Amniotic stem cell (primary cell): ENCODE measurements at places on chromosomes 5 and 9.
A peak's percentile ranks its signal among the peaks of the same experiment; 100 is the strongest.

- no peak for DNase-seq
Observed at GRCh38 chr9:1978941-1979340, 36.2 kb upstream of the SMARCA2 start.

- no peak for DNase-seq
Observed at GRCh38 chr5:26329562-26330189, 708.7 kb downstream of the CDH9 start.

DNA sequence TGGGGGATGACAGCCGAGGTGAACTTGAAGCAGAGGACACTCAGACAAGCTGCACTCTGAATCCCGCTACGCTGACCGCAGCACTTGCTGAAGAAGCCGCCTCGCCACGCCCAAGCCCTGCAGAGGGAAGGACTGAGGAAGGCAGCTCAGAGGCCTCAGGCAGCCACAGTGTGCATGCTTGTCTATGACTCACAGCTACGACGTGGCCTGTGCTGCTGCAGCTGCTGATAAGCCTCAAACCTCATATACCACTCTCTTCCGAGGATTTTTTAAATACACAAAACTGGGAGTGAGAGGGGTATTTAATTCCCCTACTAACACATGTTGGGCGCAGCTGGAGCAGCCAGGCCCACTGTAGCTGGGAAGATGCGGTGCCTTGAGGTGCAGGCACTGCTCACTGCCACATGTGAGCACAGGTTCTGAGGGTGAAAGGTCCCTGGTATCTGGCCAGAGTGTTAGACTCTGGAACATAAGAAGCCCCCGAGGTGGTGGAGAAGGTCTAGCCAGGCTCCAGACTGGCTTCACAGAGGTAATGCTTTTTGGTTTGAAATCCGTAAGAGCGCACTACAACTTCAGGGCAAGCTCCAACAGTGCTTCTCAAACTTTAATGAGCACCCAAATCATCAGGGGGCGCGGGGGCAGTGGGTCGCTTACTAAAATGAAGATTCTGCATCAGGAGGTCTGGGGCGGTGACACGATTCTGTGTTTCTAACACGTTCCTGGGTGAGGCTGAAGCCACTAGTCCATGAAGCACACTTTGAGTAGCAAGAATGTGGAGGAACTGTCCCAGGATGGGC, 196.8 kb downstream of the AUH start:
- peak; percentile 88 for DNase-seq

DNA sequence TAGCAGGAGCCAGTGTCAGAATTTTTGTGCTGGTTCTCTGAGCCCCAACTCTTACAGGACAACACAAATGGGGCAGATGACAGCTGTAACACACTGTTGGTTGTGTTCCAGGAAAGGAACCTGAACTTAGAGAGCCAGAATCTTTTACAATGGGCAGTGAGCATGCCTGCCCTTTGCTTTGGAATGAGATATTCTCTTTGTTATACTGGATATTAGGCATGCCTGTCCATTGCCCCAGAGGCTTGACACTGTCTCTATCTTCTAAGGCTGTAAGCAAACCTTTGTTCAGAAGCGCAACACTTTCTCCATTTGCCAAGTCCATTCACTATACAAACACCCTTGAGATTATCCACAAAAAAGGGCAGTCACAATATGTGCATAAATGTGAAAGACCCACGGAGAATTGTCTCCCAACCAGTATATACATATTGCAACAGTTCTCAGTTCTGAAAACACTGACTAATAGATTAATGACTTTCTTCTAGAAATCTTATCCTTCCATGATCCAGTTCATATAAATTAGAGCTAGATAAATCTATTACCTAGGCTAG, 26.3 kb upstream of the CEP120 start:
- DNase-seq = no peak

DNA sequence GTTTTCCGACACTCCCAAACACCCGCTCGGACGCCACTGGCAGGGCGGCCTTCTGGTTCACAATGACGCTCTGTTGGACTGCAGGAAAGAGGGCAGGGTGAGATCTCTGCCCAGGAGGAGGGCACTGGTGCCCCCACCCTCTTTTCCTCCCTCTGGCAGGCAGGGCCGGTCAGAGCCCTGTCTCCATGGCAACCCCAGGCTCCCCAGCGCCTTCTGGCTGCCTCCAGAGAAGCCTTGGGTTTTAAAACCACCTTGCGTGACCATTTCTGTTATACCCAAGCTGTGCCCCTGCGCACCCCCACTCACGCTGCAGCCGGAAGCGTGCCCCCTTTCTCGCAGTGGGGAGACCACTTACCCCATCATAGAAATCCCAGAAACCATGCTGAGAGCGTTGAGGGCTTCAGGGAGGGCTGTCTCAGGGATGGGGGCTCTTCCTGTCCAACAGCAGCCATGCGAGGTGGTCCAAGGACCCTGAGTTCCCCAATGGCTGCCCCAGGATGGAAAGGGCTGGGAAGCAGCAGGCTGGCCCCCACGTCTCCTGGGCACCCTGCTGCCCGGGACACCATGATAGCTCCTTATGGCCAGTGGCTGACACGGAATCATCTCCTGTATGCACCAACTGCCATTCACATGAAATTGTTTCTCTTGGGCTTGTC, 7.3 kb downstream of the C9orf50 start:
- DNase-seq = no peak

GRCh38 chr5:107337281-107337680, 333.5 kb downstream of the EFNA5 start:
- DNase-seq = no peak

GRCh38 chr9:127049581-127049980, 72.9 kb downstream of the ANGPTL2 start:
- no peak for DNase-seq

- DNase-seq = no peak
Observed at GRCh38 chr5:57929271-57929670, 446.7 kb upstream of the ACTBL2 start.

DNA sequence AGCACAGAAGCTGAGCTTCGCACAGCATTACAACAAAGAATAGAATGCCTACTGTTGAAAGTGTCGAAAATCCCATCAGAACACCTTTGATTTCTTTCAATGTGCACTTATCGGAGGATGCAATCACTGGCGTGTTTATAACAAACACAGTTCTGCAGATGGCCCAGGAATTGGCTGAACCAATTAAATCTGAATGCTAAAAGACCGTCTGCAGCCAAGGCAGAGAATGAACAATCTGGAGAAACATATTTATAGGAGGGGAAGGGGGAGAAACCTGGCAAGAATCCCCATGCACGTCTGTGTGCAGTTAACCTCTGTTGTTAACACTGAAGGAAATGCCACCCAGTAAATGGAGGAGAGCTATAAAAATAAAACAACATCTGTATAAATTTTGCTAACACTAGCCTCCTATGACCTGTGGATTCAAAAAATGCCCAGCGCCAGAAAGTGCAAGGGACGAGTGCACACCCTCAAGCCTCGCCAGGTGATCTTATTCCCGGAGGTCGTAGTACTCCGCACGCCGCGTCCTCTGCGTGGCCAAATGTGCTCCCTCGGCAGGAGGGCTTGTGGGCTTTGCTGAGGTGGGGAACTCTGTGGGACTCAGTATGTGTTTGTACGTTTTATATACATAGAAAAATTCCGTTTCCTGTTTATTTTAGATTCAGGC, 56.8 kb downstream of the PTCH1 start:
- no peak for DNase-seq

- no peak for DNase-seq
Observed at GRCh38 chr5:55633574-55634208, 78.4 kb downstream of the SLC38A9 start.

GRCh38 chr9:110050925-110051355, 157.0 kb downstream of the C9orf152 start:
- peak; percentile 73 for DNase-seq

DNA sequence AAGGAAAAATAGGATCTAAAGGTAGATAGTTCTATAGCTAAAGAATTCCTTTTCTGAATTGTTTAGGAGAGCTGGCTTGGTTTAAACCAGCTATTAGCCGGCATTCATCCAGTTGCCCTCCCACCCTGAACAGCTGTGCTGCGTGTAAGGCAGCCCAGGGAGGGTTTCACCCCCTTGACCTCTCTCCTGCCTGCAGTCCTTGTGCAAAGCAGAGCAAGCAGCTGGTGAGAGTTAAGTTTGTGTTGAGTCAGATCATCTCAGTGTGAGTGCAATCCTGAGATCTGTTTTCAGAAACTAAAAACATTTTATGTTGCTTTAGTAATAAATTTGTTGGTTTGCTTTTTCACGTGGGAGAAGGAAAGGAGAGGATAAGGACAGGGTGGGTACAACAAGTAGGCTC, 13.0 kb downstream of the SLC25A25 start:
- DNase-seq = peak; percentile 53

DNA sequence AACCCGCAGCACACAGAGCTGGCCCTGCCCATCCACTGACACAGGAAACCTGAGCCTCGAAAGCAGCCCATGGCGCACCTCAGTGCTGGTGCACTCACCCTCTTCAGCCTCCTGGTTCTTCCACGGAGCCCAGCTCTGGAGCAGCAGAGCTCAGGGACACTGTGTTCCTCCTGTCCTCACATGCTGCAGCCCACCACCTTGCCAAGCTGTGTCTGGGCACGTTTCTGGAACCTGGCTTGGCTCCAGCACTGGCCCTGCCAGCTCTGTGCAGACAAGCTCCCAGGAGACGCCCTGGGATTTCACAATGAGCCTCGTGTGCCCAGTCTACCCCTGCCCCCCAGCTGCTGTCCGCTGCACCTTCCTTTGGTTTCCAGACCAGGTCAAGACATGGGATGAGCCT, 119.5 kb downstream of the SYK start:
- no peak for DNase-seq

- DNase-seq = peak; percentile 74
Observed at GRCh38 chr5:28408186-28408585, 1369.8 kb upstream of the CDH9 start.

GRCh38 chr5:132256783-132257130, 739 bp upstream of the PDLIM4 start:
- DNase-seq = no peak

- no peak for DNase-seq
Observed at GRCh38 chr5:151087486-151087885, 6.7 kb upstream of the TNIP1 start.

GRCh38 chr5:132087176-132087575, 13.6 kb downstream of the CSF2 start:
- no peak for DNase-seq

DNA sequence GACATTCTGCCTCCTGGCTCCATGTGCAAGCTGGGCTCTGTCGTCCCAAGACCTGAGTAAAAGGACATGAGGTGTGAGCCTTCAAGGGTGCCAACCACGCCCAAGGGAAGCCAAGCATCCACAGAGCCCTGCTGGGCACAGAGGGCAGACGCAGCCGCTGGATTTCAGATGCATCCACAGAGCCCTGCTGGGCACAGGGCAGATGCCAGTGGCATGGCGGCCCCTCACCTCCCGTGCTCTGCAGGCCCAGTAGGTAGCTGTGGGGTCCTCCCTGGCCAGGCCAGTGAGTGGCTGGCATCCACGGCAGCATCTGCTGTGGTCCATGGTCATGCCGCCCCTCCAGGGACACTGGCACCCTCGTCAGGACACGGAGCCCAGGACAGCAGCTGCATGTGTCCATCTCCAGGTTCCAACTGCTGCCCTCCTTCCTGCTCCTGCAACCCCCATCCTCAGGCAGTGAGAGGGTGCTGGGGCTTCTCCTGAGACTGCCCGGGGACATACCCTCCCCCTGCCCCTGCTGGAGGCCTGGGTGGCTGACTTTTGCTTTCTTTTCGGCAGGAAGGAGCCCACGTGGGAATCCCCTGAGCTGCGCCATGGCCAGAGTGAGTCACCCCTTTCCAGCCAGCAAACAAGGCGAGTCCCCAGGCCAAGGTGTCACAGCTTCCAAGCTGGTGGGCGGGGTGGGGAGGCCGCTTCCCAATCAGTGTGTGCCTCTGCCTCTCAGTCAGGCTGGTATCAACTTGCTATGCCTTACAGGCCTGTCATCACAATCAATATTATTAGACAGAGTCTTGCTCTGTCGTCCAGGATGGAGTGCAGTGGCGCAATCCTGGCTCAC, 4.0 kb upstream of the TRAF2 start:
- no peak for DNase-seq

DNA sequence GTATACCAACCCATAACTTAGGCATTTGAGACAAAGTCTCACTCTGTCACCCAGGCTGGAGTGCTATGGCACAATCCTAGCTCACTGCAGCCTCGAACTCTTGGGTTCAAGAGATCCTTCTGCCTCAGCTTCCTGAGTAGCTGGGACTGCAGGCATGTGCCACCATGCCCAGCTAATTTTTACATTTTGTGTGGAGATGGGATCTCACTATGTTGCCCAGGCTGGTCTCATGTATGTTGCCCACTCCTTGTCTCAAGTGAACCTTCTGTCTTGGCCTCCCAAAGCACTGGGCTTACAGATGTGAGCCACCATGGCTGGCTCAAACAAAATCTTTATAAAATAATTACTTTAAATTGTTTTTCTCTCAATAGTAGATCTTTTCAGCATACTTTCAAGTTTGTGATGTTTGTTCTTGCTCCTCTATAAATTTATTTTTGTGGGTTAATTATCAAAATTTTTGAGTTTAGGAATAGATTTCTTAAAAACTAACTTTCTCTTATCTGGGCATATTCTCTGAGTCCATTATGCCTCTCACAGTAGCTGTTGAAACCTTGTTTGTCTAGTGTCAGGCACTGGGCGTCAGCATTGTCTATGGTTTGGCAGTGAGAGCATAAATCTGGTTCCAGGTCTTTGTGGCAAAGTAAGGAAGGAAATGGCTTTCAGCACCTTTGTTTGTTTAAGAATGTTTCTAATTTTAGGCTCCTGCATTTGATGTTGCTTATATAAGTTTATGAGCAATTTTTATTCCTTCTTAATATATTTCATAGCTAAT, 38.7 kb downstream of the NLN start:
- DNase-seq = no peak

DNA sequence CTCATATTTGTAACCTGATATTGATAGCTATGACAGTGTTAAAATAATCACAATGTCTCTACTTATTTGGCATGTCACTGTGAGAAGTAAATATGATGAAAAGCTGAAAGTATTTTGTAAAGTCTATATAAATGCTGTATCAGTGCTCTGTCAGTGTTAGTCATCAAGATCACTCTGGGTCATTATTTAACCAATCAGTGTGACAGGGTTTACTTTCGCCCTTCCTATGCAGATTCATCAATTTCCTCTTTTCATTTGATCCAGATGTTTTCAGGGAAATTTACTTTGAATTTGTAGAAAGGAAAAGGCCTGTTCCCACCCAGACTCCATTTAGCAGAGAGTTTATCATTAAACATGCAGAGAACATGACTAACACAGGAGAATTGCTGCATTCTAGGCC, 9.9 kb upstream of the PCSK5 start:
- no peak for DNase-seq

DNA sequence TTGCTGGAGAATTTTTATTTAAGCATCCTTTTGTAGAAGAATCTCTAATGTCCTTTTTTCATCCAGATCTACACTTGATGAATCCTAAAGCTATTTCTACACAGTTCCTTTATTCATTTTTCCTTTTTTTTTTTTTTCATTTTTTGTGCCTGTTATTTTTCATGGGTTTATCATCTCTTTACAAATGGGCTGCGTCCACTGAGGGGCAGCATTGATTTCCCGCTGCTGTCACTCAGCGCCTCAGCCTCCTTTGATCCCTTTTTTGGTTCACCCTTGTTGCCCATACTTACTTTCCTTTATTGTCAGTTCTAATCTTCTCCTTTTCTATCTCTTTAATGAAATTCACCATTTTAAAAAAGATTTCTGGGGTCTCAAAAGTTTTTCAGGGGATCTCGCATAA, 5.7 kb upstream of the MSMP start:
- DNase-seq = no peak

- DNase-seq = no peak
Observed at GRCh38 chr5:137273511-137273910, 225.6 kb downstream of the SPOCK1 start.

- DNase-seq = no peak
Observed at GRCh38 chr5:107426209-107426608, 244.5 kb downstream of the EFNA5 start.

- no peak for DNase-seq
Observed at GRCh38 chr5:64834037-64834436, 65.3 kb downstream of the CWC27 start.

- DNase-seq = no peak
Observed at GRCh38 chr9:71076096-71076495, 45.3 kb downstream of the TRPM3 start.
